ENCODE measurements at places on chromosomes 5 and 9.

DNA sequence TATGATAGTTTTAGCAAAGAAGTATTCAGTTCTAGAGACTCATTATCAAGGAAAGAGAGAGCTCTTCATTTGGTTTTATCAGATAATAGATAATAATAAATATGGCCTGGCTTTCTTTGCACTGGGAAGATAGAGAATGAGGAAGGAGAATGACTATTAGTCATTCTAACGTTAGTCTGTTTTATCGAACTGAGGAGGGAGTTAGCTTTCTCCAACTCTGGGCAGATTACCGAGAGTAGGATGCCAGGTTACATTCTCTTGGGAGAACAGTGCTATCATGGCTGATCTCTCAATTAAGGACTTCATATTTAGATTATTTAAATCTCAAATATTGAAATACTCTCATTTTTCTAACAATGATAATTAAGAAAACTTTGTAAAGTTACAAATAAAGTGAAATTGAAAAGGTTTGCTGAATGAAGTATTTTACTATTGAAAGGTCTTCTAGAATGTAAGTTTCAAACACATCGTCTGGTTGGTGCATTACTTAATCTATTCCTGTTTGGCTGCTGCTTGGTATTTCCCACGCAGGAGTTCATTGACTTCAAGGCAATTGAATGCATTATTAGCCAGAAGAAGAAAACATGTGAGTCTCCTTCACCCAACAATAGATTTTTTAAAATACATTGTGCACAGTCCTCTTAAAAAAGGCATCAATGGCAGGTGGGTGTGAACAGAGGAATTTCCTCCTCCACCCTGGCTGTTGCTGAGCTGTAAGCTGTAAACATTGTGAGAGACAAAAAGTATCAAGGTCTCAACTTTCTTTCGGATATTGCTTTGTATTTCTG is 140.8 kb downstream of the C9orf152 start:
- DNase-seq: no peak

- DNase-seq: no peak
Observed at GRCh38 chr5:146342882-146343865, 4.5 kb downstream of the POU4F3 start.

GRCh38 chr9:135959814-135960213 is 1.4 kb downstream of the UBAC1 start:
- DNase-seq: no peak

GRCh38 chr9:37295178-37295577 is 127.3 kb upstream of the GRHPR start:
- DNase-seq: no peak

DNA sequence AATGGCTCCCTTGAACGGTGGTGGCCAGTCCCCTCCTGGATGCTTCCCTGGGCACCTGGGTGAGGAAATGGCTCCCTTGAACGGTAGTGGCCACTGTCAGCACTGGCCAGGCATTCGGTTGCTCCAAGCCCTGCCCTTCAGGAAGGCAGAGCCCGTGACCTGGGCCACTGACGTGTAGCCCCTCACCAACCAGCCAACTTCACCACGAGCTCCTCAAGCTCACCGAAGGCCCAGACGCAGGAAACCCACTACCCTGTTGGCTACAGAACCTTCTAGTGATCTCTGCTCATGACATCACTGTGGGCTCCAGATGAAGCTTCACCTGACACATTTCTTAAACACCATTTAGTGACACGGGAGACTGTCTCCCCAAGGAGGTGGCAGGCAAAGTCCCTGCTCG is 9.2 kb downstream of the SLC6A3 start:
- no peak for DNase-seq

GRCh38 chr9:124340219-124341069 is 74.8 kb downstream of the PSMB7 start:
- DNase-seq: no peak

- DNase-seq: no peak
Observed at GRCh38 chr9:2085716-2086115, 70.6 kb downstream of the SMARCA2 start.

- no peak for DNase-seq
Observed at GRCh38 chr5:122864400-122864799, 19.0 kb downstream of the SNX24 start.

- DNase-seq: no peak
Observed at GRCh38 chr9:91029650-91030361, 228.2 kb downstream of the SYK start.

Measured in hypothalamus (tissue), 51 donors.